ENCODE measurements at places on chromosomes 16 and 17. TPM values are rescaled to one million over a fixed set of nuclear protein-coding genes. Genes with fewer than 3 reads are reported as not detected.
A peak's percentile ranks its signal among the peaks of the same experiment; 100 is the strongest.

DNA sequence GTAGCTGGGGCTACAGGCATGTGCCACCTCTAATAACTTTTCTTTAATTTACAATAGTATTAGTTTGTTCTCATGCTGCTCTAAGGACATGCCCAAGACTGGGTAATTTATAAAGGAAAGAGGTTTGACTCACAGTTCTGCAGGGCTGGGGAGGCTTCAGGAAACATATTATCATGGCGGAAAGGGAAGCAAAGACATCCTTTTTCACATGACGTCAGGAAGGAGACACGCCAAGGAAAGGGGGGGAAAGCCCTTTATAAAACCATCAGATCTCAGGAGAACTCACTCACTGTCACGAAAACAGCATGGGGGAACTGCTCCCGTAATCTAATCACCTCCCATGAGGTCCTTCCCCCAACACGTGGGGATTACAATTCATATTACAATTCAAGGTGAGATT, 18.3 kb downstream of the IL4R start:
- no peak for DNase-seq

- no peak for DNase-seq
These were observed 9.7 kb downstream of the CTCF start for GRCh38 chr16:67571981-67572431.

GRCh38 chr16:69563605-69564580, 1.9 kb upstream of the NFAT5 start:
- DNase-seq = no peak

Gene OR1F1
- total RNA-seq = not detected

GRCh38 chr16:47055136-47055885, 81.8 kb upstream of the DNAJA2 start:
- no peak for DNase-seq

DNA sequence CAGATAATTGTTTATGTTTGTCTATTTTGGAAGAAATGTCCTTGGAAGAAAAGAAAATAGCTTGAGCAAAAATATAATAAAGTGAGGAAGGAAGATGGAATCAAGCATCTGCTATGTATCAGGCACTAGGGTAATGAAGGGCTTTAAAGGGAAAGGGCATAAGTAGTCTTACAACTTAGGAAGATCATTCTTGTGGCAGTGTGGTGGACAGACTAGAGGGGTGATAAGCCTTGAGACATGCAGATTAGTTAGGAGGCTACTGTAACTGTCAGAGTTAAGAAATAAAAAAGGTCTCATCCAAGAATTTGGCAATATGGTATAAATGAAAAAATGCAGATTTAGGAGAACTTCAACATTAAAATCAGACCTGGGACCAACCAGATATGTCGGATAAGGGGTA, 14.9 kb downstream of the FAM222B start:
- DNase-seq = no peak

DNA sequence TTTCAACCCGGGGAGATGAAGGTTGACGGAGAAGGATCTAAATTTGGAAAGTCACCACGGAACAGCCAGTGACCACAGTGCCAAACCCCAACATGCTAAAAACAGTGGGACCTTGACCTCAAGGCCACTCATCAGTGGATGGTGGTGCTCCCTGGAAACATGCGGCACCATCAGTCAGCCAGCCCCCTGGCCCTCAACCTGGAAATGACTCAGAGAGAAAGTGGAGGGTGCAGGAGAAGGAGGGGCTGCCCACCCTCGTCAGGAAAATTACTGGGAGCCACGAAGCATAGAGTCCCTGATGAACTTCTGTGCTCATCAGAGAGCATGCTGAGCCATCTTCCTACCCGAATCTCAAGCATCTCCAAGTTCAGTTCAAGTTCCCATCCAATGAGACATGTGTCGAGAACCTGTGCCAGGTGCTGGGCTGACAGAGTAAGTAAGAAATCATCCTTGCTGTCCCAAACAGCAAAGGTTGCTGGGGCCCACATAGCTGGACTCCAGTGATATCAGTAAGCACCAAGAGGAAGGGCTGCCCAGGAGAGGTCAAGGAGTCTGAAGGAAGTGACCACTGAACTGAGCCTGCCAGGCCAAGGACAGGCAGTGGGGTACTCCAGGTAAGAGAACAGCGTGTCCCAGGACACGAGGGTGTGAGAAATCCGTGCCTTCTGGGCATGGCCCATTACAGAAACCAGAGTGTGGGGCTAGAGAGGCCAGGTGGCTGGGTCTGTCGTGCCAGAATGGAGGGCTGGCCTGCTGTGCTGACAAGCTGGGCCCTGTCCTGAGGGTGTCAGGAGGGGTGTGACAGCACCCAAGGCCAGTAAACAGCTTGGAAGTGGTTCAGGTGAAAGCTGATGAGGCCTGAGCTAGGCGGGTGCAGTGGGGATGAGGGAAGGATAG, 5.2 kb downstream of the PECAM1 start:
- peak; percentile 59 for DNase-seq

DNA sequence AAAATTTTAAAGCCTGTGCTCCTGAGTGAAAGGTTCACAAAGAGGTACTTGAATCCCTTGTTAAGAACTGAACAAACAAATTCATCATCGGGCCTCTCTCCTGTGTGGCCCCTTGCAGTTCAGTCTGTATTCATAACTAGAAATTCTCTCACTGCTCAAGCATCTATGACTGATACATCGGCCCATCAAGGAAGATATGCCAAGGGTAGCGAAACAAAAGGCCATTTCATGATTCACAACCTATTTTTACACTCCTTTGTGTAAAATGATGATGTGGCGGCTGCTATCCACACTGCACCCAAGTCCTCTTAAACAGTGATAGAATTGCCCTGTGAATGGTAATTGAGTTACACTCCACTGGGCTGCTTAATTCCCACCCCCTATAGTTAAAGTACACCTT, 204.6 kb downstream of the STX8 start:
- no peak for DNase-seq

DNA sequence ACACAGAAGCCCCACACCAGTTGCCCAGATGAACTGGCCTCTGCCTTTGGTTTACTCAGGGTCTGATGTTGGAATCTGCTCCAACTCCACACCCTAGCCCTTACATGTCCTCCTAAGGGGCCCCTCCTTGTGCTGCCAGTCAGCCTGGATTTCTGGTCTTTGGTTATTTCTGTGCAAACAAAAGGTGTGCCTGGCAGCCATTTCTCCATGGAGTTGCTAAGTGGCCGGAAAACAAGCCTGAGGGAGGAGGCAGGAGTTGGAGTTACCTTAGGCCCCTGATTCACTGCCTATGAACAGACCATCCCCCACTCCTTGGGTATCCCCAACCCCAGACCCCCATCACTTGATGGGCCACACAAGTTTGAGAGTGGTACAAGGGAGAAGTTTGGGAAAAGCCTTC, 4.4 kb upstream of the ALKBH5 start:
- no peak for DNase-seq

Gene FOXL1
- not detected for total RNA-seq

Gene RNF222
- total RNA-seq = 0.30 TPM

Gene ZNF423
- total RNA-seq = 0.06 TPM

DNA sequence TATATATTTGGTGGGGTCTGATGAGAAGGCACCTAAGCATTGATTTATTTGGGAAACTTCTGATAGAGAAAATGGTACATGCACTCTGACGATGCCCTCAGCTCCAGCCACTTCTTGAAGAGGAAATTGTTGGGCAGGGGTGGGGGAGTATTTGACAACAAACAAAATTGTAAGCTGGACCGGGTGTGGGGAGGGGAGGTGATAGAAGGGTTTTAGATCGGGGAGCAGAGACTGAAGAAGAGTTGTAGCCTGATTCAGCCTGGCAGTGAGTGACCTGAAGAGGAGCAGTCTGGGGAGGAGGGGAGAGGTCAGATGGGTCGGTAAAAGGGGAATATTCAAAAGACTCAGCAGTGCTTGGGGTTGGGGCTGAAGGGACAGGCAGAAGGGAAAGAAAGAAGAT, 2284.7 kb downstream of the TP53TG3F start:
- no peak for DNase-seq

GRCh38 chr17:46977750-46978488, 1.1 kb downstream of the RPRML start:
- no peak for DNase-seq

- no peak for DNase-seq
These were observed 2.4 kb downstream of the BRICD5 start for GRCh38 chr16:2208308-2208707.

Gene CRHR1
- total RNA-seq = not detected

Gene EPN2
- 7.5 TPM for total RNA-seq

GRCh38 chr17:70405492-70406220, 236.3 kb downstream of the KCNJ2 start:
- DNase-seq = no peak

DNA sequence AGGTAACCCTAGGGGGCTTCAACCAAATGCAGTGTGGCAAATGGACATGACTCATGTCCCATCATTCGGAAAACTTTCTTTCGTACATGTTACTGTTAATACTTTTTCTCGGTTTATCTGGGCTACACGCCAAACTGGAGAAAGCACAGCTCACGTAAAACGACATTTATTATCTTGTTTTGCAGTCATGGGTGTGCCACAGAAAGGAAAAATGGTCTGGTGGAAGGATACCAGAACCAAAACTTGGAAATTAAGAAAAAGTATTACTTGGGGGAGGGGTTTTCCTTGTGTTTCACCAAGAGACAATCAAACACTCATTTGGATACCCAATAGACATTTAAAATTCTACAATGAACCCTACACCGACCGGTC, 23.6 kb downstream of the ALOX15B start:
- DNase-seq = no peak

GRCh38 chr16:14168146-14168545, 97.0 kb downstream of the MRTFB start:
- no peak for DNase-seq

GRCh38 chr17:8186446-8186786, 3.6 kb downstream of the BORCS6 start:
- no peak for DNase-seq

Gene TBC1D3
- not detected for total RNA-seq

Gene OR1D2
- not detected for total RNA-seq

DNA sequence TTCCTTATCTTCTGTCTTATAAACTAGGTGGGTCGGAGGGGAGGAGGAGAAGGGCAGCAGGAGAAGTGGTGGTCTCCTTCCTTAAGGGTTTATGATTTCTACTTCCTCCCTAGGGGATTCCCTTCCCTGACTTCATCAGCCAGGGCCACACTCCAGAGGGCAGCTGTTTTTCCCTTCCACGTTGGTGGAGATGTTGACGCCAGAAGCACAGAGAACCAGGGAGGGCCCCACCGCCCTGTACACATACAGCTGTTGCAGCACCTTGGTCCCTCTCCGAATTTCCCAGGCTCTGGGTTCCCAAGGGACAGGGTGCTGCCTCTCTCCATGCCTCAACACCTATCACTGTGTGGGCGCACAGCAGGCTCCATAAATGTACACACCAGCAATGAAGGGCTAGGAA, 5.6 kb upstream of the SLC6A4 start:
- no peak for DNase-seq

Gene SALL1
- not detected for total RNA-seq

GRCh38 chr16:582614-583331, 7.1 kb upstream of the RAB40C start:
- no peak for DNase-seq

Gene GJD3
- total RNA-seq = 0.48 TPM

DNA sequence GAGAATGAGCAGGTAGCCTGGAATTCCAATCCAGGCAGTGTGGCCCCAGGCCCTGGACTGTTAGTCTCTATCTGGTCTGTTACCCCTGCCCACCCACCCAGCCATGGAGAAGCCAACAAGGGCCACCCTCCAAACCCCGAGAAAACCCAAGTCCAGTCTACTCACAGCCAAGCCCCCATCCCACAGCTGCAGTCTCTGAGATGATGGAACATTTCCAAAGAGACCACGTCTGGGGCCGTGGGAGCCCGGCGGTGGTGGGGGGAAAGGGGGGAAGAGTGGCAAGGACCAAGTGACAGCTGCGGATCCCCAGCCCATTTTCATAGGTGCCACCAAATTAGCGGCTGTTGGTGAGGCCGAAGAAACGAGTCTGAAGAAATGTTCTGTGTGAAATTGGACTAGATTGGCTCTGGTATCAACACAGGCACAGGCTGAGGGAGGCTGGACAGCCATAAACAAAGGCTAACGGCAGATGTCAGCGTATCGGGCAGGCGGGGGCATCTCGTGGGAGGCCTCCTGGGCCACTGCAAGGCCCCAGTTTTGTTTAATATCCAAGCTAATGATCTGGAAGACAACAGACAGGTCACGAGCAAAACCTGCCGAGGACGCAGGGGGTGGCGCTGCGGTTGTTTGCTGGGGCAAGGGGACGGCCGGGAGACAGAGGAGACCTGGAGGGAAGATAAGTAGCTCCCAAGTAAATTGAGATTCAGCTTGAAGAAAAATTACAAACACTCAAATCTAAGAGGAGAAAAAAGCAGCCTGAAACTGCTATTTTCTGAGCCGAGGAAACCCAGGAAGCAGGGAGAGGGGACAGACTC, 53.4 kb downstream of the RBFOX3 start:
- DNase-seq = no peak

Gene HOXB3
- 10.5 TPM for total RNA-seq

- DNase-seq = peak; percentile 34
These were observed 43.2 kb upstream of the DNAJA2 start for GRCh38 chr16:47016700-47017133.

- DNase-seq = no peak
These were observed 2178.3 kb downstream of the TP53TG3F start for GRCh38 chr16:35637683-35638082.

Gene ANKFY1
- total RNA-seq = 76.9 TPM

GRCh38 chr17:44776628-44777393, 18.0 kb downstream of the ADAM11 start:
- no peak for DNase-seq

DNA sequence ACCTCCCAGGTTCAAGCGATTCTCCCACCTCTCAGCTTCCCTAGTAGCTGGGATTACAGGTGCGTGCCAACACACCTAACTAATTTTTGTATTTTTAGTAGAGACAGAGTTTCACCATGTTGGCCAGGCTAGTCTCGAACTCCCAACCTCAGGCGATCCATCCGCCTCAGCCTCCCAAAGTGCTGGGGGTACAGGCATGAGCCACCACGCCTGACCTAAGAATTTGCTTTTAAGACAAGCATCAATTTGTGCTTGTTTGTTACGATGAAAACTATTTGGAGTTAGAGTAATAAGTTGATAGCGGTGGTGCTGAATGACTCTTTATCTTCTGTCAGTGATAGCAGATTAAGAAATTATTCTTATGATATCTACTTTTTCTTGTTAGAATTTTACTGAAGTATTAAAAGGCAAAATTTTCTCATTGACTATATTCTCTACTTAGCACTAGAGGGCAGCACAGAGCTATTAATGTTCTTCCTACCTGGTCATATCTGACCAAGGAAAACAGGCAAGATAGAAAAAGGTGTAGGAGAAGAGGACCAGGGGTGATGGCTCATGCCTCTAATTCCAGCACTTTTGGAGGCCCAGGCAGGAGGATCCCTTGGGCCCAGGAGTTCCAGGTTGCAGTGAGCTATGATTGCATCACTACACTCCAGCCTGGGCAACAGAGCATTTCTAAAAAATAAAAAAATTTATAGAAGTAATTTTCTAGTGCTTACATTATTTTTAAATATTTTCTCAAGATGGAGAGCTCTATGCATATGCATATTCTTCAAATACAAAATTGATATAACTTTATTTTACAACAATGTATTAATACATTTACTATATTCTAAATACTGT, 24.5 kb downstream of the STXBP4 start:
- DNase-seq = no peak

GRCh38 chr17:15944759-15945526, at the start of gene ADORA2B:
ADORA2B (plus strand) TSS chr17:15945130; CDS start chr17:15945249, 119 bp downstream.
- DNase-seq = peak; percentile 85

Gene PRCD
- total RNA-seq = 1.1 TPM

Data from activated naive CD8-positive, alpha-beta T cell treated with anti-CD3 and anti-CD28 coated beads, Interleukin-2, amount 10 ng/mL, durations not matched to agents 7 days and 5 days (primary cell).